ENCODE measurements at places on chromosomes 16 and 17. TPM values are rescaled to one million over a fixed set of nuclear protein-coding genes. Genes with fewer than 3 reads are reported as not detected.

The ARL5C gene
- not detected for total RNA-seq

The AANAT gene
- total RNA-seq = not detected

The SLC47A2 gene
- not detected for total RNA-seq

The JPH3 gene
- total RNA-seq = 0.12 TPM

The ITGA2B gene
- total RNA-seq = 0.46 TPM

The ABCC11 gene
- 2.1 TPM for total RNA-seq

The MEOX1 gene
- not detected for total RNA-seq

The KCNH6 gene
- total RNA-seq = not detected

The BOLA2B gene
- total RNA-seq = 26.5 TPM

The C17orf67 gene
- total RNA-seq = 1.1 TPM

GRCh38 chr16:53372992-53373871 is 61.0 kb upstream of the RBL2 start:
- no peaks in the 10 kb centered on the region for H3K4me1 ChIP-seq
- H3K27me3 ChIP-seq = no peaks in the 10 kb centered on the region
- no peaks in the 10 kb centered on the region for H3K36me3 ChIP-seq
- peak overlapping the region; percentile 39 for H3K4me3 ChIP-seq
- no peak overlapping the region for H3K27ac ChIP-seq

DNA sequence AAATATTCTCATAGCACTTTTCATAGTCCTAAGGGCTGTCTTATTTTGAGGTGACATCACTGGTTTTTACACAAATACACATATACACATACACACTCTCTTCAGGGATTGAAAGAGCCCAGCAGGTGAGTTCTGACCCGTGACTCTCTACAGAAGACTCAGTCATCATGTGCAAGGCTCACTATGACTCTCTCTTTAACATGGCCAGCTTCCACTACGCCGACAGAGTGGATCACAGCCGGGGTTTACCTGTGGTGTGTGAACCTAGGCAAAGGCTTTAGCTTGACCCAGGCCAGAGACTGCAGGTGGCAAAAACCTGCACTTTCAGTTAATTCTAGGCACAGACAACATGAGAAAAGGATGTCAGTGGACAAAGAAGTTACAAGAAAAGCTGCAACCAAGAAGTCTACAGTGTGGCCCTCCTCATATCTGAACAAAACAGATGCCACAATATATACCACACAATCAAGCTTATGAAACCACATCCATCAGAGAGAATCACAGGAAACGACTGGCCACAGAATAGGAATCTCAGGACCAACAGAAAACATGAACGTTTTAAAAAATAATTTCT is 56.5 kb downstream of the CYTH1 start:
- peaks cover 42% of the 10 kb centered on the region for H3K4me1 ChIP-seq
- no peak for DNase-seq
- H3K4me3 ChIP-seq = no peak overlapping the region
- H3K27ac ChIP-seq = no peak overlapping the region
- H3K27me3 ChIP-seq = no peaks in the 10 kb centered on the region
- no peaks in the 10 kb centered on the region for H3K36me3 ChIP-seq

DNA sequence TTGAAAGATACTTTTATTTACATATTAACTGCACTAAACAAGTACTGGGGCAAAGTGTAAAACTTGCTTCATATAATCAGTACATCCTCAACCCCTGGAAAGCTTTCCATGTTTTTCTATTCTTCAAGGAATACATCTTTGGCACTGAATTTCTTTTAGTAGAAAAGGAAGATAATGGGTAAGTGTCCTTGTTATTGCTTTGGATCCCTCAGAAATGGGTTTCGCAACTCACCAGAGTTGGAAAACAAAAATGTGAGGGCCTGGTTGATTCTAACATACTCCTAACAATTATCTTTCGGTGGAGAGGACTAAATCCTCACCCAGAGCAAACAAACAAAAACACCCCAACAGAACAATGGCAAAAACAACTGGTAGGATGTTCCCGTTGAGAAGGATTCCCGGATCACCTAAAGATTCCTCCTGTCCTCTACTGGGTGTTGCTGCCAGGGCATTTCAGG is 120.4 kb downstream of the PARN start:
- H3K4me1 ChIP-seq = no peaks in the 10 kb centered on the region
- H3K36me3 ChIP-seq = no peaks in the 10 kb centered on the region
- no peak for DNase-seq
- no peaks in the 10 kb centered on the region for H3K27me3 ChIP-seq

GRCh38 chr16:88468275-88469129 is 15.4 kb downstream of the ZFPM1 start:
- peak; percentile 92 for DNase-seq
- no peak overlapping the region for H3K27ac ChIP-seq
- H3K4me1 ChIP-seq = no peaks in the 10 kb centered on the region
- no peaks in the 10 kb centered on the region for H3K27me3 ChIP-seq
- no peak overlapping the region for H3K4me3 ChIP-seq
- no peaks in the 10 kb centered on the region for H3K36me3 ChIP-seq

DNA sequence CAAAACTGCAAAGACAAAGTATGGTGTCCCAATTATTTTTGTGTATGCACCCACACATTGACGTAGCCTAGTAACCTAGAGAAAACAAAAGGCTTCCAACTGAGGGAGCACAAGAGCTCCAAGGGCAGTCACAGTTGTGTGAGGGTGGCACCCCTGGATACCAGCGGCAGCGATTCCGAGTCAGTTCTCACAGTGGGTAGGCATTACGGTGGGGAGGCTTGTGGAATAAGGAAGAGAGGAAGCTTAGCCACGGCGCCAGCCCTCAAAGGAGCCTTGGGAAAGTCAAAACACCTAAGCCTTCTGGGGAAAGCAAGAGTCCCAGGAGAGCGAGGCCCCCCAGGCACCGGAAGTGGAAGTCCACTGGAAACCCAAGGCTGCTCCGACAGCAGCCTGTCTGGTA is 31.0 kb upstream of the ADCY9 start:
- no peak for DNase-seq
- no peaks in the 10 kb centered on the region for H3K27me3 ChIP-seq
- no peak overlapping the region for H3K4me3 ChIP-seq

DNA sequence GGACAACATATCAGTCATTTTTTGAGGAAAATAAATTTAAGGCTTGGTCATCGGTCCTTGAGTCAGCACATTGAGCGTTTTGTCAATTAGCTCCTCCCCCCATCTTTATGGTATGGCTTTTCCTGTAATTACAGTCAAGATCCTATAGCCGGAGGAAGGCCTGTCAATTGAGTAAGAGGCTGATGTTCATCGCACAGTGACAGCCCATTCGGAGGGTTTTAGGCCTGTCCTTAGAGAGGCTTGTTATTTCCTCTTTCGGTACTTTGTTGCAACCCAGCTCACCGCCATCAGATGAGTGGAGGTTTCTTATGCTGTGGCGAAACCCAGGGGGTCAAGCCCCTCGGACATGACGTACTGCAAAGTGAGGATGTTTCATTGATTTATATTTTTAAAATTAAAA is 395.2 kb downstream of the WWOX start:
- no peak for DNase-seq
- H3K36me3 ChIP-seq = no peaks in the 10 kb centered on the region

DNA sequence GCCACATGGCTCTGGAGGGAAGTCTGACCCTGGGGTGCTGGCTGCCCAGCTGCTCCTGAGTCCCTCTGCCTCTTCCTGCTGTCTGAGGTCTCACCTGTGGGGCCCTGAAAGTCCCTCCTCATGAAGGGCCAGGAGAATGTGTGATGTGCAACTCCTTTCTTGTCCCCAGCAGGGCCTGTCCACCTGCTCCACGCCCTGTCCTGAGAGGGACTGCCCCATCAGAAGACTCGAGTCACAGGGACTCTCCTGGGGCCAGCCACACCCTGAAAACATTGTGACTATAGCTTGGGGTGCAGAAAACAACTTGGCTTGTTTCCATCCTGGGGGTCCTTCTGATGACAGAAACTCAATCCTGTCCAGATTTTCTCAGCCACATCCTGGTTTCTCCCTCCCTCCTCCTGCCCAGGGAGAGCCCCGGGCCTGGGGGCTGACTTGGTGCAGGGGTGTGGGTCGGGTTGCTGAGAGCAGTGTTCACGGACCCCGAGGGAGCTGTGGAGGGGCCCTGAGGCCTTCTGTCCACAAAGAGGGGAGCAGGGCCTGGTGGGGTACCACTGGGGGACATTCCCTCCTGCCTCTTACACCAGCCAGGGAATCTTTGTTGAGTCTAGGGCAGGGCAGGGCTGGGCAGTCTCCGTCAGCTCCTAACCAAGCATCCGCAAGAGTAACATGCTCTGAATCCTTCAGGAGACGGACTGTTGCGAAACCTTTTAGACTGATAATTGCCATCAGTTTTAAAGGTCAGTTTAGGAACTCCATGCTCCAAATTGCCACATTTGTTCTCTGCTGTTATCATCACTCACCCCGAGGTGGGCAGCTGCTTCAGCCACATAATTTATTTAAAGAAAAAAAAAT is 45.9 kb downstream of the NT5M start:
- no peak for DNase-seq
- H3K27me3 ChIP-seq = no peaks in the 10 kb centered on the region
- H3K27ac ChIP-seq = no peak overlapping the region
- H3K4me3 ChIP-seq = no peak overlapping the region
- H3K36me3 ChIP-seq = no peaks in the 10 kb centered on the region

DNA sequence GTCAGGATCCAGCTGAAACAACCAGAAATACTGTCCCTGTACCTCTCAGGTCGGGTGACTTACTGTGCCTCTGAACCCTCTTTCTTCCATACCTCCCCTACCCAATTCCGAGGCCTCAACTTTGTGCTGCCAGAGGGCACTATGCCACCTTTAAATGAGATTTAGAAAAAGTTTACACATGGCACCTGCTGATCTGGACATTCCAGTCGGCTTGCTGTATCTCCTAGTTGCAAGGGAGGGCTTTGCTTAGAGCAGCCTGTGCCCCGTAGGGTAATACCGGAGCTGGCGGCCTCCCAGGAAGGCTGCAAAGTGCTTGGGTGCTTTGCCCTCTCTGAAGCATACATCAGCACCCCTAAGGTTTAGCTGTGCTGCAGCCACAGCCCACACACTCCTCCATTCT is 306.0 kb upstream of the RBFOX1 start:
- no peak for DNase-seq
- no peaks in the 10 kb centered on the region for H3K4me1 ChIP-seq
- no peak overlapping the region for H3K4me3 ChIP-seq

DNA sequence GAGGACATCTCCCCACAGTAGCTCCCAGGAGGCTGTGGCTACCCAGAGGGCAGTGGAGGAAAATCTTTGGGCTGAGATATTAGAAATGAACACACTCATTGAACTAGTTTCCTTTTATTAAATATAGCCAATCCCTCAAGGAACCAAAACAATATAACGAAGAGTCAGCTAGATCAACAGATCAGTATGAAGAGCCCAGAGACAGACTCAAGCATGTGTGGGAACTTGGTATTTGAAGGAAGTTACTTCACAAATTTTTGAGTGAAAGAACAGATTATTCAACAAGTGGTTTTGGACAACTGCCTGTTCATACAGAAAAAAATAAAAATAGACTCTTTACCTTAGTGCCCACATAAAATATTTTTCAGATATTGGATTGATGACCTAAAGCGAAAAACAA is 183.6 kb upstream of the PMFBP1 start:
- DNase-seq = no peak
- no peaks in the 10 kb centered on the region for H3K27me3 ChIP-seq
- no peaks in the 10 kb centered on the region for H3K4me1 ChIP-seq
- no peaks in the 10 kb centered on the region for H3K36me3 ChIP-seq
- H3K4me3 ChIP-seq = no peak overlapping the region

- no peaks in the 10 kb centered on the region for H3K36me3 ChIP-seq
- H3K4me1 ChIP-seq = peaks cover 22% of the 10 kb centered on the region
- H3K27me3 ChIP-seq = no peaks in the 10 kb centered on the region
These were observed 2.9 kb upstream of the FOXF1 start for GRCh38 chr16:86507173-86508027.

DNA sequence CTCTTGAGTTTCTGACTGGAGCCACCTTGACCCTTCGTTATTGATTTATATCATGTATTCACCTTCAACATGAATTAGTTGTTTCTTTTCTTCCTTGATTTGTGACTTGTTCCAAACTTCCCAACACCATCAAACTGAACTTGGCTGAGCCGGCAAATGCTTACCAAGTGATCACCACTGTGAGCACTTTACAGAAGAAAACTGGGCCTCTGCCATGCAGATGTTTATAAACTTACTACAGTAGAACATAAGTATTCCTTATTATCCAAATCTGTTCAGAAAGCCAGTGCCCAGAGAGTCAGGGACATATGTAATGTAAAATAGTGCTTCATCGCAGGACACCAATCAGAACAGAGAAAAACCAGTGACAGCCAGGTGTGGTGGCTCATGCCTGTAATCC is 19.9 kb downstream of the CMTM4 start:
- no peaks in the 10 kb centered on the region for H3K36me3 ChIP-seq
- no peak overlapping the region for H3K4me3 ChIP-seq
- peak; percentile 6 for DNase-seq
- H3K4me1 ChIP-seq = no peaks in the 10 kb centered on the region

DNA sequence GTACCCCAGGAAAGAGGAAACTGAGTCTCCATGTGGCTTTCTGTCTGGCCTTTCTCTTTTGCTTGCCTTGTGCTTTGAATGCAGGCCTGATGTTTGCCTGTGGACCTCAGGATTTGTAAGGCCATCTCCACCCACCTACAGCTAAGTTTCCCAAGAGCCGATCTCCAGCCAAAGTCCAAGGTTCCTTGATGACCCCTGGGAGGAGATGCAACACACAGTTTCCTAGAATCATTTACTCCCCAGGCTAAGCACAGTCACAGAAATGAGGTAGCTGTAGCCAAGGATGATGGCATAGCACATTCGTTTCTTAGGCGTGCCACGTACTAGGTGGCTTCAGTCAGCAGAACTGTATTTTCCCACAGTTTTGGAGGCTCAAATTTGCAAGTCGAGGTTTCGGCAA is 595.4 kb downstream of the MAF start:
- no peak overlapping the region for H3K27ac ChIP-seq
- no peaks in the 10 kb centered on the region for H3K4me1 ChIP-seq
- DNase-seq = no peak
- H3K36me3 ChIP-seq = no peaks in the 10 kb centered on the region
- H3K4me3 ChIP-seq = no peak overlapping the region
- no peaks in the 10 kb centered on the region for H3K27me3 ChIP-seq

DNA sequence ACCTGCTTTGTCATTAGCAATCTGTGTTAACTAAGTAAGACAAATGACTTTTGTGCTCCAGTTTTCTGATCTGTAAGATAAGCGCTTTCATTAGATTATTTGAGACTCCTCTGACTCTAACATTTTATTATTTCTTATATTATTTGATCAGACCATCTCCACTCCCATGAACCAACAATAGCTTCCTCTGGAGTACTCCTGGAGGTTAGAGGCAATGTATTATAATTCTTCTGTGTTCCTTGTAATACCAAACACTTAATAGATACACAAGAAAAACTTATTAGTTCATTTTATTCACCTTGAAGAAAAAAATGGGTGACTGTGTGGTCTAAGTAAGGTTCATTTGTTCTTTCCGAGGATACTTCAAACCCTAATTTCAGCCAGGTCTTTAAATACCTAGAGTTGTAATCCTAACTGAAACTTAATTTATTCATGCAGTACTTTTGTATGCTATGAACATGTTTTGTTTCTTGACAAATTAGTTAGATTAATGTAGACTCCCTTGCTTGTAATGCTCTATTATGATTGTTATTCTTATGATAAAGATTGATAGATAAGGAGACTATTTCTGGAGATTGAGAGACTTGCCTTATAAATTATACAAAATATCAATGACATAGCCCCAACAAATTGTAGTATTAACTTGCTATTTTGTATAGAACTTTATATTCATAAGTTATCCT is 53.9 kb downstream of the NQO1 start:
- peaks cover 25% of the 10 kb centered on the region for H3K36me3 ChIP-seq
- no peak overlapping the region for H3K27ac ChIP-seq
- H3K4me1 ChIP-seq = peaks cover 13% of the 10 kb centered on the region
- no peaks in the 10 kb centered on the region for H3K27me3 ChIP-seq
- DNase-seq = no peak

GRCh38 chr17:64024781-64025731 is 4.6 kb upstream of the ICAM2 start:
- no peaks in the 10 kb centered on the region for H3K36me3 ChIP-seq
- DNase-seq = no peak
- H3K27me3 ChIP-seq = no peaks in the 10 kb centered on the region
- H3K4me1 ChIP-seq = no peaks in the 10 kb centered on the region
